ENCODE measurements at places on chromosomes 11 and 22. TPM values are rescaled to one million over a fixed set of nuclear protein-coding genes. Genes with fewer than 3 reads are reported as not detected.

GRCh38 chr22:49357661-49358440, 469.8 kb downstream of the BRD1 start:
- no peak overlapping the region for H3K27ac ChIP-seq
- no peak for DNase-seq
- no peaks in the 10 kb centered on the region for H3K36me3 ChIP-seq
- H3K4me1 ChIP-seq, result no peaks in the 10 kb centered on the region

DNA sequence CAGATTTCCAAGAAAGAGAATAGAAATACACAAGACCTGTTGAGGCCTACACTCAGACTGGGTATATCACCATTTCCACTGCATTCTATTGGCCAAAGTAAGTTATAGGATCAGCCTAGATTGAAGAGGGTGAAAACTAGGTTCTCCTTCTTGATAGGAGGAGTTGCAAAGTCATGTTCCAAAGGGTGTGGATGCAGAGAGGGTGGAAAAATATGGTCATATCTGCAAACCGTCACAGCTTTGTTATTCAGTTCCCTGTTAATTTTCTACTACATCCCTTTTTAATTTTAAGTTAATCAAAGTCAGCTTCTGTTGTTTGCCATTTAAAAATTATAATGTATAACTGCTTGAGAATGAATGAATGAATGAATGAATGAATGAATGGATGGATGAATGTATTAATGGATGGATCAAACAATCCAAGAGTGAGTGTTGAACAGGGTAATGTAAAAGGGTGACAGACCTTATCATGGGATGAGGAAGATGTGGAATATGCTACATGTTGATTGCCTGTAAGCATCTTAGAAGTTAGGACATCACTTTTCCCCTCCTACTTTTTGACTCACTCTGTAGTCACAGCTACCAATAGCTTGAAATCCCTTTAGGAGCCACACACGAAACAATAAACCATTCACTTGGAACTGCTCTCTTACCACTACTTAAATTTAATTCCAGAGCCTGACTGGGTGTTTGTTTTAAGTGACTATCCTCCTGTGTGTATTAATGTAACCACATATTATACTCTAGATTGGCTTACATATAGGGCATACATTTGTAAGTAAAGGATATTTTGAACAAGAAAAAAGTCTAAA, 121.5 kb downstream of the CCDC34 start:
- no peaks in the 10 kb centered on the region for H3K27me3 ChIP-seq
- no peak overlapping the region for H3K4me3 ChIP-seq
- DNase-seq, result no peak
- no peaks in the 10 kb centered on the region for H3K4me1 ChIP-seq

Gene CNTF
- total RNA-seq, result 2.9 TPM

Gene INPP5J
- total RNA-seq, result 0.22 TPM

- H3K36me3 ChIP-seq, result no peaks in the 10 kb centered on the region
- H3K27ac ChIP-seq, result no peak overlapping the region
- DNase-seq, result no peak
- no peak overlapping the region for H3K4me3 ChIP-seq
These were observed 251.3 kb downstream of the SBF2 start for GRCh38 chr11:10042699-10043098.

- no peak overlapping the region for H3K27ac ChIP-seq
- H3K4me1 ChIP-seq, result peaks cover 93% of the 10 kb centered on the region
- DNase-seq, result peak; percentile 71
- H3K36me3 ChIP-seq, result no peaks in the 10 kb centered on the region
- H3K27me3 ChIP-seq, result no peaks in the 10 kb centered on the region
These were observed 7.3 kb downstream of the USP47 start for GRCh38 chr11:11848891-11849746.

- H3K4me1 ChIP-seq, result peaks cover 13% of the 10 kb centered on the region
- H3K27ac ChIP-seq, result no peak overlapping the region
- H3K4me3 ChIP-seq, result no peak overlapping the region
- DNase-seq, result no peak
- peaks cover 7% of the 10 kb centered on the region for H3K27me3 ChIP-seq
These were observed 5.1 kb downstream of the NECTIN1 start for GRCh38 chr11:119723952-119724325.

Gene TENM4
- not detected for total RNA-seq

- H3K27ac ChIP-seq, result no peak overlapping the region
- peaks cover 5% of the 10 kb centered on the region for H3K36me3 ChIP-seq
- no peak for DNase-seq
- no peak overlapping the region for H3K4me3 ChIP-seq
- no peaks in the 10 kb centered on the region for H3K27me3 ChIP-seq
These were observed 62.8 kb downstream of the DDX10 start for GRCh38 chr11:108727665-108728064.

Gene SEC14L2
- total RNA-seq, result 6.0 TPM

GRCh38 chr11:108432783-108433182, 34.5 kb downstream of the C11orf65 start:
- no peaks in the 10 kb centered on the region for H3K36me3 ChIP-seq
- no peak overlapping the region for H3K4me3 ChIP-seq
- H3K27me3 ChIP-seq, result no peaks in the 10 kb centered on the region
- no peak for DNase-seq
- H3K4me1 ChIP-seq, result no peaks in the 10 kb centered on the region

GRCh38 chr22:43796567-43796966, 15.5 kb downstream of the EFCAB6 start:
- no peaks in the 10 kb centered on the region for H3K36me3 ChIP-seq
- H3K4me3 ChIP-seq, result no peak overlapping the region
- peaks cover 4% of the 10 kb centered on the region for H3K27me3 ChIP-seq

All from CD4-positive, alpha-beta memory T cell (primary cell).